Stimulated activated CD4-positive, alpha-beta T cell treated with anti-CD3 and anti-CD28 coated beads, Interleukin-2, amount 100 ng/mL, for 24 hours (primary cell): ENCODE measurements at places on chromosomes 12 and 14.

- DNase-seq: no peak
These were observed 1.6 kb downstream of the NXPH4 start for GRCh38 chr12:57218030-57218853.

DNA sequence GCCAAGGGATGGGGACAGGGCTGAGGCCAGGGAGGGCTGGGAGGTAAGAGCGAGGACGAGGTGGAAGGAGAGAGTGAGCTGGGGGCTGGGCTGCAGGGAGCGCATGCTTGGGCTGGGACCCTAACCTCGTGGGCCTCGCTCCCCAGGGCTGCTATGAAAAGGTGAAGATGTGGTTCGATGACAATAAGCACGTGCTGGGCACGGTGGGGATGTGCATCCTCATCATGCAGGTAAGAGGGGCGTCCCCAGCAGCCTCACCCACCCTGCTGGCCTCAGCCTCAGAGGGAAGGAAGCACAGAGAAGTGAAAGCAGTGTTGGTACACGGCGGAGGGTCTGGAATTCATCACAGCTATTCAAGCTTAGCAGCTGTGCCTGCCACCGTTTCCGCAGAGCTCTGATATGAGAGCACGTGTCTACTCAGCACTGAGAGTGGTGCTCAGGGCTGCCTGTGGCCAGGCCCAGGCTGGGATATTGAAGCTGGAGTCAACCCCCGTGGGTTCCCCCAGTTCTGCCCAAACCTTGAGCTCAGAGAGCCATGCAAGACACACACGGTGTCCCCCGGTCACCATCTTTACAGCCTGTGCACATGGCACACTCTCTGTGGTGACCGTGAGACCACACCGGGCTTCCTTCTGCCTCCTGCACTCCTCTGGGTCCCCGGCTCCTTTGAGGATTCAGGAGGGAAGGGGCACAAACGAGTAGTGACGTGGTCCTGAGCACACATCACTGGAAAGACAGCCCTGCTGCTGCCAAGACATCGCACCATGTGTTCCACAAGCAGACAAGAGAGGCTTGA, 204.6 kb downstream of the TSPAN9 start:
- no peak for DNase-seq

DNA sequence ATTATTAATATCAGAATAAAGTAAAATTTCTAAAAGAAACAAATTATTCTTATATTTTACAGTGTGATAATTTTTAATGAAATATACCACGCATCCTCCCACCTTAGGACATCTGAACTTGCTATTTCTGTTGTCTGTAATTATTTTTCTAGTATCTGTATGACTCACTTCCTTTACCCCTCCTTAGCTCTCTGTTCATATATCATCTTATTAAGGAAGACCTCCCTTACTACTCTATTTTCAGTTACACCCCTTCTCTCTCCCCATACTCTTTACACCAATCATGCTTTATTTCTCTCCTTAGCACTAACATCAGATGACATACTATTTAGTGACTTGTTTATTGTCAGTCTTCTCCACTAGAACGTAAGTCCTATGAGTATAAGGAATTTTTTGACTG, 34.2 kb upstream of the C12orf50 start:
- DNase-seq: no peak

DNA sequence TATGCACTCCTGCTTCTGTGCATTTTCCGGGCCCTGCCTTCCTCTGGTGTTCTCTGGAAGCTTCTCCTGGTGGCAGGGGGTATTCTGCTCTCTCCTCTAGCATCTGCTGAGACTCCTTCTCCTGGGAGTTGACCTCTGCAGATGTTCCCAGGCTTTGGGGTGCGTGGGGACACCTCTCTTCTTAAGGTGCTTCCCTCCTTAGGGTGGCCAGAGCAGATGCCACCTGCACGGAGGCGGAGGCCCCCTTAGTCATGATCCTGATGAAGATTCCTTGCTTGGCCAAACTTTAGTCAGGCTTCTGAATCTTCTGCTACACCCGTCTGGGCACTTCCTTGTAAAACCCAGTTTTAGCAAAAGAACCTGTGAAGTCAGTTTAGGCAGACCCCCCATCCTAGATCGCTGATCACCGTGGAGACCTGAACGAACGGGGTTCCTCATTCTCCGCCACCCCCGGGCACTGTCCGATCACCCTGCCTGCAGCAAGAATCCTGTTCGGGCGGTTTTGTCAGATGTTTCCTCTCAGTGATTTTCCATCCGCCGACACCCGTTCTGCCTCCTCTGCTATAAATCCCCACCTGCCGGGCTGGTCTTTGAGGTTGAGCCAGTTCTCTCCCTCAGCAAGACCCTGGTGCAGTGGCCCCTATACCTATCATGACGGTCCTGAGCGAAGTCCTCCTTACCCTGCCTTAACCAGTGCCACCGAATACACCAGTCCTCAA, 111.9 kb downstream of the CALM1 start:
- no peak for DNase-seq

DNA sequence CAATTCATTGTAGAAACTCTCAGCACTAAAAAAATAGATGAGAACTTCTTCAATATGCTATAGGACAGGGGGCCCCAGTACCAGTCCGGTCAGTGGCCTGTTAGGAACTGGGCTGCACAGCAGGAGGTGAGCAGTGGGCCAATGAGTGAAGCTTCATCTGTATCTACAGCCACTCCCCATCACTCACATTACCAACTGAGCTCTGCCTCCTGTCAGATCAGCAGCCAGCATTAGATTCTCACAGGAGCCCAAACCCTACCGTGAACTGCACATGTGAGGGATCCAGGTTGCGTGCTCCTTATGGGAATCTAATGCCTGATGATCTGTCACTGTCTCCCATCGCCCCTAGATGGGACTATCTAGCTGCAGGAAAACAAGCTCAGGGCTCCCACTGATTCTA, 15.7 kb upstream of the ANO2 start:
- no peak for DNase-seq

DNA sequence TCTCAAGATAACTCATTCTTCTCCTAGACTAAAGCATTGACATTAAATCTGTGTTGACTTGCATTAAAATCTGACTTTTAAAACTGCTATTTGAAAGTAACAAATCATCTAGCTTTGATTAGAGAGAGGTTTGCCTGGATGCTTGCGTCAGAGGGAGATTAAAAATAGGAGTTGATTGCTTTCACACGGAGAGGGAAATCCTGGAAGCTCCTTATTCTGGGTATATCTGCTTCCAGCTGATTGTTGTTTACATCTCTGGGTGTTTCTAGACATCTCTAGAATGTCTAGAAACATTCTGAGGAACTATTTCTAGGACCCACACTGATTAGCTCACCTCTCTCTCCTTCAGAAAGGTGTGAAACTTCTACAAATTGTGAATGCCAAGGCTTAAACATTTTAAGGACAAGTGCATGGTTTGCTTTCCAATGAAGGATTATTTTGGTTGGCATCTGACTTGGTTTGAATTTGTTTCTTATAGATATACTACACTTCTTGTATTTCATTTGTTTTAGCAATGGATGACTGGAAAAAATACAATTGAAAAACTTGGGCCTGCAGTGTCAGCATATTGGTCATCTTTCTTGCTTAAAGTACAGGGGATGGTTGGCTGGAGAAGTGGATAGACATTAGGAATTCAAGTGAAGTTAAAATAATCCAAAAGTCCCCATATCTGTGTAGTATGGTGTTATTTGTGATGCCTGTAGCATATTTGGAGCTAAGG, 2.1 kb downstream of the DIP2B start:
- DNase-seq: no peak

DNA sequence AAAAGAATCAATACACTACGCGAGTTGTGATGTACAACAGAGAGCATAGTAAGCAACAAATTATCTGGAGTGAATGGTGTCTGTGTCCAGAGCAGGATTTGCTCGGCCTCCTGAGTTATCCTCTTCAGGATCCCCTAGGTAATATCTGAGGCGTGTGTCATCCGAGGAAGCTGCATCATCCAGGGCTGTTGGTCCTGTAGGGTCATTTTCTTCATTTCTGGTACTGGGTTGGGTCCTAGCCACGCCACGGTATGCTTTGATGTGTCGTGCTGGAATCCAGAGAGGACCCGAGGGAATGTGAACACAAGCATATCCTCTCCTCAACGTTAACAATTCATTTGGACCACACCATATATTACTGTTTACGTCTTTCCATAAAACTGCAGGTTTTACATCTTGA, 19.0 kb upstream of the CLEC4E start:
- no peak for DNase-seq

- no peak for DNase-seq
These were observed 107.5 kb downstream of the KITLG start for GRCh38 chr12:88472775-88473174.

DNA sequence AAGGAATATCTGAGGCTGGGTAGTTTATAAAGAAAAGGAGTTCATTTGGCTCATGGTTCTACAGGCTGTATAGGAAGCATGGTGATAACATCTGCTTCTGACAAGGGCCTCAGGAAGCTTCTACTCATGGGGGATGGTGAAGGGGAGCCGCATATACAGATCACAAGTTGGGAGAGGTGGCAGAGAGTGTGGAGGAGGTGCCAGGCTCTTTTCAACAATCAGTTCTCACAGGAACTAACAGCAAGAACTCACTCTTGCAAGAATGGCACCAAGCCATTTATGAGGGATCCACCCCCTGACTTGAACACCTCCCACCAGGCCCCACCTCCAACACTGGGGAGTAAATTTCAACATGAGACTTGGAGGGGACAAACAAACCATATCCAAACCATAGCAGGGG, 3.5 kb upstream of the TSPAN11 start:
- DNase-seq: no peak

DNA sequence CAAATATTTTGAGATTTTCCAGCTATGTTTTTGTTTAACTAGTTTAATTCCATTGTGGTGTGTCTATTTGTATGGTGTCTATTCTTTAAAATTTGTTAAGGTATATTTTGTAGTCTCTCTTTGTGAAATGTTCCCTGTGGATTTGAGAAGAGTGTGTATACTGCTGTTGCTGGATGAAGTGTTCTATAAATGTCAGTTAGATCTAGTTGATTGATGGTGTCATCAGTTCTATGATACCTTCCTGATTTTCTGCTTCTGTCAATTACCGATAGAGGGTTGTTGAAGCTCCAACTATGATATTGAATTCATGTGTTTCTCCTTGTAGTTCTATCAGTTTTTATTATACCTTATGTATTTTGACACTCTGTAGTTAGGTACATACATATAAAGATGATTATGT, 53.1 kb downstream of the FUT8 start:
- DNase-seq: no peak

DNA sequence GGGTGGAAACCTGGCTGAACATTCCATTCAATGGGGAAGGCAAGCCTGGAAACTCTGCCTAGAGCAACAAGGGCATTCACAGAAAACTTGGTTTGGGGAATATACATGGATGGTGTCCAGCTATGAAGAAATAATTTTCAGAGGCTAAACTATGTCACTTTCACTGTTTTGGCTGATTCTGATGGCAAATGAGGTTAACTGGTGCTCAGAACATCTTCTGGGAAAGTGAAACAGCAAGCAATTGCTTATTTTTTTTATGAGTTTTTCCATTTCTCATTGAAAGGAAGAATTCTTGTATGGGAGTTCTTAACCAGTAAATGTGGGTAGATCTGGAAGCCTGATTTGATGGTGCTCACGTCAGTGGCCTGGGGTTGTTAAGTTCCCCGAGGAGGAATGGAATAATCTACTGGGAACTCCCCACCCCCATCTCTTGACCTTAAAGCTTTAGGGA, 132.8 kb upstream of the BTG1 start:
- DNase-seq: no peak

DNA sequence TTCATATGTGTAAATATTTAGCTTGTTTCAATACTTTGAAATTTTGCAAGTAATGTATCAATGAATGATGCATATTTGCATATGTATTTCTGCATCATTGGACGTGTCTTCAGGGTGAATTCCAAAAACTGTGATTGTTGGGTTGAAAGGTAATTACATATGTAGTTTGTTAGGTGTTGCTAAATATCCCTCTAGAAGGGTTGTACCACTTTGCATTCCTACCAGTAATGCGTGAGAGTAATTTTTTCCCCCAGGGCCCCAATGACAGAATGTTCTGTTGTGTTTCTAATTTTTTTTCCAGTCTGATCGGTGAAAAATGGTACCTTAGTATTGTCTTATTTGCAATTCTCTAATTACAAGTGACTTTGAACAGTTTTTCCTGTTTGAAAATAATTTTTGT, 408.9 kb downstream of the NAV3 start:
- DNase-seq: no peak

DNA sequence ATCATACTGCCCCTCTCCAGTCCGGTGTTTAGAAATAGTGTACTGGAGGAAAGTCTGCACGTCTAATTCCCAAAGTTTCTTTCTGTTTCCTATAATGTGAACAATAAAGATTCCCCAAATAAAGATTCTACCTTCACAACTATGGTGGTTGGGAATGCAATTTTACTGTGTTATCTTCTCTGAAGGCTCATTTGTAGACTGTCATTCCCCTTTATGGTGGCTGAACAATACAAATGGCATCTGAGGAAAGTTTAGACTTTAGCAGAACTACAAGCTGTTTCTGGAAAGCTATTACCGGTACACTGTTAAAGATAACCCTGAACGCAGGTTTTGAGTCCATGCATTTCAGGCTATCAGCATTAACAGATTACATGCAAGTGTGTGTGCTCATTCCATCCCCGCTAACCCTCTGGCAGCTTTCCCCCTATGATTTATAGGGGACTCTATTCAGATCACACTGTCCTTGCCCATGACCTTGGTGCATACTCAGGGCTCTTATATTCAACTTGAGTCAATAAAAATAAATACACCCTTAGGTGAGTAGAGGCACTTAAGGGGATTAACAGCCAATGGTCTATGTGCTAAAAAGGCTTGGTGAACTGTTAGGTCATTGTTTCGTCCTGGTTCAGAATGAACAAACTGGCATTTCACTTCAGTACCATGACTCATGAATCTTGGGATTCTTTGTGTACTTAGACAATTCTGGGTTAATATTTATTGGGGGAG, 60.7 kb upstream of the PYGL start:
- DNase-seq: no peak

DNA sequence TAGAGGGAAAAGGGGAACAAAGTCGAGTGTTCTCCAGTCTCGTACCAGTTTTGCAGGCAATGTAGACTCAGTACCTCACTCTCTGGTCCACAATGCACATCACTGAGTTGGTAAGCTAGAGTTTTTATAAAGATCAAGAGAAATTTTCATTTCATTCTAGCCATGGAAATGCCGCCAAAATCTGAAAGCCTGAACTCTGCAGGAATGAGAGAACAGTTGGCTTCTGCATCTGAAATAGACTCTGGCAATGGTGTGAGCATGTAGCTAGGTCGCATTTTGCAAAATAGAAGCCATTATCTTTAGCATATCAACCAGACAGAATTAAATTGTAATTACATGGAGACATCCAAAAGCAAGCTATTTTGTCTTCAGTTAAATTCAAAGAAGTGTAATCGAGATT, 381.0 kb downstream of the NOVA1 start:
- no peak for DNase-seq

GRCh38 chr14:52269982-52270381, 2.5 kb downstream of the PTGDR start:
- DNase-seq: no peak

GRCh38 chr12:130839770-130840404, 837 bp upstream of the STX2 start:
- no peak for DNase-seq
